Brain pericyte (primary cell): ENCODE measurements at places on chromosomes 16 and 17.

- no peak for DNase-seq
These were observed 190.6 kb upstream of the CIBAR2 start for GRCh38 chr16:85302848-85303353.

DNA sequence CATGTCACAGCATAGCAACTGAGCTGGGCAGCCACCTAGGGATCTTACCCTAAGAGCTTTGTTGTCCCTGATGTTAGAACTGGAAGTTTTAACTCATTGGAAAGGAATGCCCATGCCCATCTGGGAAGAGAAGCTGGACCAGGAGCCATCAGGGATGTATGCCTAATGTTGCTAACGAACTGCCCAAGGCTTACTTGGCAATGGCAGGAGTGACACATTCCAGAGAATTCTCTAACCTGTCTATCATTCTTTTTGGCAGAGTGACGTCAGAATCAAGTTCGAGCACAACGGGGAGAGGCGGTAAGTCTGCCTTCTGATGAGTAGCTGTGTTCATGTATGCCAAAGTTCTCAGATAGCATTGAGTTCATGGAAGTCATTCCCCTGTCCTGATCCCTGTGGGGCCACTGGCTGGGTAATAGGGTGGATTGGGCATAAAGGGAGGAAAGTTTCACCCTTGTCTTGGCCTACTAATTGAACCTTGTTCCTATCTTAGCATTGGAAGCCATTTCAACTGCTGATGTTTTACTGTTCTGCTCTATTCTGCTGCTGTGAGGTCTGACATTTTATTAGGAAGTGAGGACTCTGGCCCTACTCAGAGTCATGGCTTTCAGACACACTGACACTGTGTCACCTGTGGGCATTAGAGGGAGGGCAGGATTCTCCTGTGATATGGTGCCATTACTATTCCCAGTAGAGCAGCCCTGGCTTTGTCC lies 23.7 kb downstream of the MAP3K3 start:
- no peak for DNase-seq

GRCh38 chr17:76179496-76180467 lies 38.7 kb upstream of the FOXJ1 start:
- no peak for DNase-seq

DNA sequence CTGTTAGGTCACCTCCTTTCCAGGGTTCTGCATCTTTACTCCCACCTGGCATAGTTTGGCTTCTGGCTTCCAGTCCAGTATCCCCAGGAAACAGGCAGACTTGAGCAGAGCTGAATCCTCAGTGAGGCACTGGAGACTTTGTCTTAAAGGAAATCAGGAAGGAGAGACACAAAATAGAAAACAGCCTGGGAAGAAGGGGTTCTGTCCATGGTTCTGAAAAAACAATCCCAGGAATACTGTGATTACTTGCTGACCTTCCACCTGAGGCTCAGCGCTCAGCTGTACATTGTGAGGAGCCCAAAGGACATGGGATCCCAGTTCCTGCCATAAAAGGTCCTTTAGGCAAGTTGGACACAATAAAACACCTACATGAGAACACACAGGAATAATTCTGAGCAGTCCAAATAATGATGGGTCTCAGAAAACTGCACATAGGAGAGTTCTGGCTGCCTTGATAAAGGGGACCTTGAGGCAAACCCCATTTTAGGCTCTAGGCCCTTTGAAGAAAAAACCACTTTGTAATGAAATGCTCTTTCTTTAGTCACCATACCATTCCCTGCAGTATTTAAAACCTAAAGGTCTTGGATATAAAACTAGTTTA lies 81.4 kb upstream of the CRHR1 start:
- DNase-seq: no peak

DNA sequence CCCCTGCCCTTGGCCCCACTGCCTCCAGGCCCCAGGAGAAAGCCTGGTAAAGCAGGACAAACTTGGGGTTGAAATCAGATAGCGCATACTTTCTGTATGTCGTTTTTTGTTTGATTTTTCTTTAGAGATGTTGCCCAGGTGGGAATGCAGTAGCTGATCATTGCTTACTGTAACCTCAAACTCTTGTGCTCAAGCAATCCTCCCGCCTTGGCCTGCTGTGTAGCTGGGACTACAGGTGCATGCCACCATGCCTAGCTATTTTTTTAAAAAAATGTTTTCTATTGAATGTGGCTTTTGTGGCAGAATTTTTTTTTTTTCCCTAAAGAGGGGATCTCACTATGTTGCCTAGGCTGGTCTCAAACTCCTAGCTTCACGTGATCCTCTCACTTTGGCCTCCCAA lies 11.1 kb upstream of the CCL5 start:
- no peak for DNase-seq

DNA sequence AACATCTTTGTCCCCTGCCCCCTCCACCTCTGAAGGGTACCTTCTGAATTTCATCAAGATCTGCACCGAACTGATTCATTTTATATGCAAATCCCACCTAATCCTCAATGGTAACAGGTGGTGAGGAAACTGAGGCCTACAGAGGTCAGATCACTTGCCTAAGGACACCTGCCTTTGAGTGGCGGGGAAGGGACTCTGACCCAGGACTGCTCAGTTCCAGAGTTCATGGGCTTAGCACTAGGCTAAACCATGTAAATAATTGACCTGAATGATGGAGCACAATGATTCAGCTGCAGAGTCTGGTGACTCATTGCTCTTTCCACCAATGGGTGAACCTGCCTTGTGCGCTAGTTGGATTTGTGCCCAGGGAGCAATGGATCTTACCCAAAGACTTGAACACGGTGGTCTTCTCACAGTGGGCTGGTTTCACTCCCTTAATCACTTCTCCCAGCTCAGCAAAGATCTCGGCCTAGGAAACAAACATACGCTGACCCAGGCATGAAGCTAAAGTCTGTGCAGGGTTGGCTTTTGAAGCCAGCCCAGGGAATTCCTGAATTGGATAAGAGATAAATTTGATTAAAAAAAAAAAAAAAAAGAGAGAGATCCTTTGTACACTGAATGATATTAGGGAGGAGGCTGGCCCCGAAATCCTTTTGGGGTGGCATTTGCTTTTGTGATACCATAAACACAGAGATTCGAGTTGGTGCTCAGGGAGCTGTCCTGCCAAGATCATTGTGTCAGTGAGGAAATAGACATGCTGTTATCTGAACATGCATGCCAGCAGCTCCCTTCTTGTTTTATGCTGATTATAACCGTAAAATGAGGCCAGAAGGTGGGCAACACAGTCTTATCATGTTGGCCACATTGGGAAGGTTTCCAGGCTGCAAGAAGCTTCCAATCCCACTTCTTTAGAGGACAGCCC lies 17.0 kb downstream of the CRYM start:
- no peak for DNase-seq
